ENCODE measurements at places on chromosomes 2 and 18.

- no peak for DNase-seq
These were observed 119.6 kb upstream of the ARL5A start for GRCh38 chr2:151947813-151948165.

DNA sequence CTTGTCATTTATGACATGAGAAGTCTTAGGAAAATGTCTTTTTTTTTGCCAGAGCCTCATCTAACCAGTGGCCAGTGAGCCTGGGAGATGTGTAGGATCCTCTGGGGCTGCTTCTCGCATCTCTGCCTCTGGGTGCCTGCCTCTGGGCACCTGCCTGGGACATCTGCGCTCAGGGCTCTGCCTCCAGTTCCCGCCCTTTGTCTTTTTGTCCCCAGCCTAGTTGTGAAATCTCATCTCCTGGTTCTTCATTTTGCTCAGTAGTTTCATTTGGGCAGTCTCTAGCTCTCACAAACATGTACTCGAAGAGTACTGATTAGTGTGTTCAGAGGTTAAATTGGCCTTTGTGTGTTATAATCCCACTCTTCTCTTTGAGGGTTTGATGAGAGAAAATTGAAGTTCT is 92.0 kb downstream of the LTBP1 start:
- no peak for DNase-seq

DNA sequence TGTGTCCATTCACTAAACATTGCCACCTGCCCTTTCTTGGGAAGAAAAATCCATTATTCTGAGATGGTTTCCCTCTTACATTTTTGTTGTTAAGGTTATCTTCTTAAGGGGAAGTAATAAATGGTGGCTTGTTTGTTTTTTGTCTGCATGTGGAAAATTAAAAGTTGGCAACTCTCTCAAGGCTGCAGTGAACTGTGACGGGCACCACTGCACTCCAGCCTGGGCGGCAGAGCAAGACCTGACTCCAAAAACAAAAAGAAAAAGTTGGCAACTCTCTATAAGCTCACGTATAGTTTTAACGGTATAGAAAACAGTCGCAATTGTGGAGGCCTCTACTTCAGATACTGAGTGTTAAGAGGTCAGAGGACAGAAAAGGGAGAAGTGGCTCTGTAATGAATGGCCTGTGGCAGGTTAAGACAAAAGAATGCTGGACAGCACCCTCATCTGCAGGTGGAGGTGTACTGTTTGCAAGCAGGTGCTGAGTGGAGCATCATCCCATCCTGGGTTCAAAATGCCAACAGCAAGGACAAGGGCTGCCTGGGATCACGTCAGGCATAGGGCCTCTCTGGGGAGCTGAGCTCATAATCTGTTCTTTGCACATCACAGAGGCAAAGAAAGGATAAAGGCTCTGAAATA is 16.7 kb downstream of the L3MBTL4 start:
- no peak for DNase-seq

GRCh38 chr2:44620189-44620990 is 258.6 kb downstream of the CAMKMT start:
- DNase-seq: no peak

GRCh38 chr2:84830095-84830494 is 50.8 kb downstream of the TRABD2A start:
- peak; percentile 30 for DNase-seq

DNA sequence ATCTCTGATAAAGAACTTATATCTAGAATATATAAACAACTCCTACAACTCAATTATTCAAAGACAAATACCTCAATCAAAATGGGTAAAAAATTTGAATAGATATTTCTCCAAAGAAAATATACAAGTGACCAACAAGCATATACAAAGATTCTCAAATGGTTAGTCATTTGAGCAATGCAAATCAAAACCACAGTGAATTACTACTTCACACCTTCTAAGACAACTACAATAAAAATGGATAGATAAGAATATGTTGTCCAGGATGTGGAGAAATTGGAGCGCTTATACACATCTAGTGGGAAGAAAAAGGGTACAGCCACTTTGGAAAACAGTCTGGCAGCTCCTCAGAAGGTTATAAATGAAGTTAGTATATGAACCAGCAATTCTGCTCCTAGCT is 332.9 kb downstream of the TGIF1 start:
- no peak for DNase-seq

GRCh38 chr2:75920859-75921551 is 210.3 kb upstream of the GCFC2 start:
- peak; percentile 49 for DNase-seq

- DNase-seq: no peak
These were observed 26.8 kb upstream of the SLC9A2 start for GRCh38 chr2:102592601-102593000.

GRCh38 chr2:220396287-220396686 is 768.9 kb downstream of the SLC4A3 start:
- no peak for DNase-seq

DNA sequence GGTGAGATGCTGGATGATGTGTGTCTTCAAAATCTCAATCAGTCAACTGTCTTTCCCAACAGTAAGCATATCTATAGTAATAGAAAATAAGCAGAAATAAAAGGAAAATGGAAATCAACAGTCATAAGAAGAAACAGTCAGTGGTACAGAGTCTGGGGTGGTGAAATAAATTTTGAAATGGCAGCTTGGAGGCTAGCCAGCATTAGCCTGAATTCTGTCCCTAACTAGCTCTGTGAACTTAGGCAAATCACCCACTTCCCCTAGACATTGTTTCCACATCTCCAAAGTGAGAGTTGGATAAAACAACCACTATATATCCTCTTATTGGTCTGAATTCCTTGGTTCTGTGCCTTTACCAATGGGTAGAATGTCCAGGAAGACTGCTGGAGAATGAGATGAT is 189.7 kb upstream of the REV1 start:
- no peak for DNase-seq

DNA sequence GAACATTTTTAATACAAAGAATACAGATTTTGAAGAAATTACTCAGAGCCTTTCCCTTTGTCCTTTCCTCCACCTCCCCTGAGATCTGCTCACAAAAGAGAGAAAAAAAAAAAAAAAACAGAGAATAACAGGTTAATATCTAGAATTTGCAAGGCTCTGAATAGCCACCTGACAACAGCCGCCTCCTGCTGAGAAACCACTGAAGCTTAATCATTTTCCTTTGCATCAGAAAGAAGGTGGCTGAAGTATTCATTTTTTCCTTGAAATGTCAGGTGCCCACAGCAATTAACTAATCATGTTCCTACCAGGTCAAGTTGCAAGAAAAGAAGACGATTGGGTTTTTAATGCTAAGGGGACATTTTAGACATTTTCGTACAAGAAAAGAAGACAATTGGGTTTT is 21.2 kb downstream of the CNTNAP5 start:
- no peak for DNase-seq

DNA sequence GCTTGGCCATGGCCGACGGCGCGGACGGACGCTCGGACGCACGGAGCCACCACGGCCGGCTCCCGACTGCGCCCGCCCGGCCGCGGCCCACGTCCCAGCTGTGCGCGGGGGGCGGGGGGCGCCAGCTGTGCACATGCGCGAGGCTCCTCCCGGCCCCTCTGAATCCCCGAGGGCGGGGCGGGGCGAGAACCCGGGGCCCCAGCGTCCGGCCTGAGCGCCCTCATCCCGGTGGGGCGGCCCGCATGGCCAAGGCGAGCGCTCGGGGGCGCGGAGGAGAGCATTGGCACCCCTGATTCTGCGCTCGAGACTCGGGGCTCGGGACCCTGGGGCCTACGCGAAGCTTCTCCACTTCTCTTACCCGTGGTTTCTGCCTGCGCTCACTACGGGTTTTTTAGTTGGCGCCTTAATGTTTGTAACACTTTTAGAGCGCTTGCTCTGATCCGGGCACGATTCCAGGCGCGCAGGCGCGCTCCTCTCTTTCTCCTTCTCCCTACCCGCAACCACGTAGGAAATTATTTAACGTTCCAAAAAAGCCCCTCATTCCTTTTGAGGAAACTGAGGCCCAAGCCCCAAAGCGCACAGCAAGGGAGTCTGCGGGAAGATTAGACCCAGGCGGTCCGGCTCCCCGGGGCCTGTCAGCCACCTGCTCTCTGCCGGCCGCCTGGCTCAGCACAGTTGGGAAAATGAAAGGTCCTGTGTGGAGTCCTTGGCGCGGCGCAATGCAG is at the start of gene PXDN:
Gene PXDN, minus strand, starts transcription at position 70 of the 725 bp plus-strand sequence. Its CDS starts 60 bp downstream, at position 10.
- DNase-seq: peak; percentile 61

DNA sequence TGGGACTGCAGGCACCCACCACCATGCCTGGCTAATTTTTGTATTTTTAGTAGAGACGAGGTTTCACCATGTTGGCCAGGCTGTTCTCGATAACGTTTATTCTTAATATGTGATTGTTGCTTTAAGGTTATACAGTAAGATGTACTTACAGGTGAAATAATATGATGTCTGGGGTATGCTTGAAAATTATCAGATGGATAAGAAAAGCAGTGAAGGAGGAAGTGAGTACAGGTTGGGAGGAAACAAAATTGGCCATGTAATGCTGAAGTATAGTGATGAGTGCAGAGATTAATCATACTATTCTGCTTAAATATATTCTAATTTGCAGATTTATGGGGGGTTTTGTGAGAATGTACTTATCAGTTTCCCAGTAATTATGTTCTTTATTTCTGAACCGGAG is 3.0 kb downstream of the GCC2 start:
- no peak for DNase-seq

- DNase-seq: no peak
These were observed 74.9 kb upstream of the DLX2 start for GRCh38 chr2:172177581-172177980.
